ENCODE measurements at places on chromosomes 16 and 17.

GRCh38 chr17:76345377-76345974 is 8.2 kb downstream of the PRPSAP1 start:
- no peak for DNase-seq

GRCh38 chr16:57017251-57017650 is 27.9 kb downstream of the NLRC5 start:
- DNase-seq, result no peak

DNA sequence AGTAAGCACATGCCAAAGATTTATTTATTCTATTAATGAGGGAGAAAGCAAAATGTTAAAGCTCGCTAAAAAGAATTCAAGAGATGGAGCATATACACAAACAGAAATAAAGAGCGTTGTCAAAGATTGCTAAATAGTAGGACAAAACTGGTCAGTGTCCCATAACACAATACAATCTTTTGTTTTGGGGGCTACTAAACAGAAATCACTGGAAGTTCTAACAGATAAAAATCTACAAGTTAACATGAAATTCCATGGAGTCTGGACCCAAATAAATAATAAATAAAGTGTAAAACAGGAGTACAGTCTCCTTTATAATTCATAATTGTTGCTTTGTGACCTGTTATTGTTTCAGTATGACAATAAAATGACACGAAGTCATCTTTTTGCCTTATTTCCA is 115.2 kb upstream of the CNTNAP4 start:
- no peak for DNase-seq

GRCh38 chr17:47064684-47065083 is 85.6 kb upstream of the RPRML start:
- no peak for DNase-seq

GRCh38 chr16:48087639-48088038 is 68.2 kb downstream of the ABCC12 start:
- no peak for DNase-seq

DNA sequence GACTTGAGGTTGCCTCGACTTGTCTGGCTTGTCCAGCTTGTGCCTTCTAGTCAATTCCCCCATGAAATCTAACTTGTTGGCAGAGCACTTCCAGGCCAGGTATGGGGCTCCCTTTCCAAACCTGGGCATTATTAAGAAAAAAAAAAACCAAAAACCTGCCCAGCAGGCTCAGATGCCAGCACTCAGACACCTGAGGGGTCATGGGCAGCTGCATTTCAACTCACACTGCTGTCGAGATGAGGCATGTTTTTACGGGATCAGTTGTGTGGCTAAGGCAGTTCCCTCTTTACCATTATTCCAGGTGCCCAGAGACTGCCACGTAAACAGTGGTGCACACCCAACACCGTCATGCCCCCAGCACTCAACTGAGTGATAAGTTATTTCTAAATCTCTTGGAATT is 17.8 kb downstream of the TMEM11 start:
- DNase-seq, result no peak

DNA sequence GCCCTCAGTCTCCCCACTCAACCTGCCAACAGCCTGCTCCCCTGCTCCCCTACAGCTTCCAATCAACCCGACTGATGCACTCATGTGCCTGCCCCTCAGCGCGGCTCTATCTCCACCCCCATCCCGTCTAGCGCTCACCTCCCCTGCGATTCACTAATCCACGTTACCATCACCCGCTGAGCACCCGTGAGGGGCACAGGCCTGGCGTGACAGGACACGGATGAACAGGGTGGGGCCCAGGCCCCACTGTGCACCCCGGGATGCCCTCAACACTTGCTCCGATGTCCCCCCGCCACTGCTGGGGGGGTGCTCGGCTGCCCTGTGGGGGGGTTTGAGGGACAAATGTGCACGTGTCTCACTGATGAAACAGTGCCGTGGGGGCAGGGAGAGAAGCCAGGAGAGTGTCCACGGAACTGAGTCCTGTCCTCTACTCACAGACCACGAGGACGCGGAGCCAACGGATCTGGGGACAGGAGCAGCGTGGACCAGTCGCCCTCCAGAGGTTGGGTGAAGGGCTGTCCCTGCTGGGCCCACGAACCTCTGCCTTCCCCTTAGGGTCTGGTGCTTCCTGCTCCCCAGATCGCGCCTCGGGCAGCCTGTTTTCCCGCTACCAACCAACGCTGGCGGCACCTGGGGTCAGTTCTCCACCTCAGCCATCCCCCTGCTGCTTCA is 66.7 kb downstream of the RPH3AL start:
- no peak for DNase-seq

DNA sequence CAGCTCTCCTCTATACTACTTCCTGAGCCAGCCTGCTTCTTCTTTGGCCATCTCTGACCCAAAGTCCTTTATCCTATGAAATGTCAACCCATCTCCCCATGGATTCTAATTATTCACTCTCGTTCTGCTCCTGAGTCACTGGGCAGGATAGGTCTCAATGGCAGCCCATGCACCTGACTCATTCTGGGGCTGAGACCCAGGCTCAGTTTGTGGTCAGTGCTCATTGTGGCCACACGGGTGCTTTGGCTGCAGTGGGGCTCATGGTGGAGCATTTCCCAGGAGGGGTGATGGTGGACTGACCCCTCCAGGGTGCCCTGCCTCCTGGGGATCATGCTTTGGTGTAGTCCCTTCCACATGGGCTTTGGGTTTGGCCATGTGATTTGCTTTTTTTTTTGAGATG is 154.8 kb upstream of the WSCD1 start:
- no peak for DNase-seq

DNA sequence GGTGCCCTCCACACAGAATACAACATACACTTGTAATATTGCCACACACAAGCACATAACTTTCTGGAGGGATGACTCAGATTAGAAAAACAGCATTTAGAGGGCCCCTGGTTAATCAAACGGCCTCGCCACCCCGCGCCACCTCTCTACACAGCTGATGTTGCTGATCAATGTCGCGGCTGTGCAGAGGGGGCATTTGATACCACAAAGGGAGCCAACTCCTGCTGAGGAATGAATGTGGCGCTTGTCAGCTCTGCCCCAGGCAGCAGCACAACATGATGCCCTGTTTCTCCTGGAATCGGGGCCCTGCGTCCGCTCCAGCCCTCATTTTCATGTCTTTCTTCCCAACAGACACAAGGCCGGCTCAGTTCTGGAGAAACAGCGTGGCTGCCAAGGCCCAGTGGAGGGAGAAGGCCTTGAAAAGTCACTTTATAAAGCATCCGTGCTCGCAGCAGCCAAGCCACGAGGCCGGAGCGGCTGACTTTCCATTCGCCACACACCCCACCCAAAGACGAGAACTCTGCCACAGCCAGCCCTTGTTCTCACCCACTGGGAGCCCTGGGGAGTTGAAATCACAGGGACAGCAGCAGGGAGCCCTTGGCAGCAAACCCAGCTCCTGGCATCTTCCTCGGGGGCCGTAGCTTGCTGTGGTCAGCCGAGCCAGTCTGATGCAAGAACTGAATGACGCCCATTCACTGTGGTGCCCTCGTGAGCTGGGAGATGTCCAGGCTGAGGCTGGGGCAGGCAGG is 65.6 kb downstream of the XYLT1 start:
- no peak for DNase-seq

GRCh38 chr16:79839466-79840341 is 239.2 kb upstream of the MAF start:
- DNase-seq, result no peak
